AG09319 (cell line): ENCODE measurements at places on chromosomes 12 and 14.

GRCh38 chr12:116600959-116601918 lies 42.1 kb downstream of the MAP1LC3B2 start:
- no peak for DNase-seq

DNA sequence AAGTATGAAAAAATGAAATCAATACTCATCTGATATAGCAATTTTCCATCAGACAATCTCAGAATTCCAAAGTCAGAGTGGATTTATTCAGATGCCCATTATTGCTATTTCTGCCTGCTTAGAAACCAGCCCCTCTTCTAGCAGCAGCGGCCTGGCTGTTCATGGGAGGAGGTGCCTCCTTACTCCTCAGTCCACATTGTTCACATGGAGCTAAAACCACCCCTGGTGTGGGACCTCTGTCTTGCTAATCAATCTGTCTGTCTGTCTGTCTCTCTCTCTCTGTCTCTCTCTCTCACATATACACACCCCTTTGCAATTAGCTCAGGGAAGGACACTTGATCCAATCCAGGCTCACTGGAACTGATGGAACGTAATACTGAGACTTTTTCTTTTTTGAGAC lies 176.1 kb downstream of the APAF1 start:
- no peak for DNase-seq

- DNase-seq = no peak
Measured at GRCh38 chr12:106113042-106113441, 25.7 kb downstream of the NUAK1 start.

- DNase-seq = no peak
Measured at GRCh38 chr12:122888232-122888752, 7.6 kb downstream of the VPS37B start.

DNA sequence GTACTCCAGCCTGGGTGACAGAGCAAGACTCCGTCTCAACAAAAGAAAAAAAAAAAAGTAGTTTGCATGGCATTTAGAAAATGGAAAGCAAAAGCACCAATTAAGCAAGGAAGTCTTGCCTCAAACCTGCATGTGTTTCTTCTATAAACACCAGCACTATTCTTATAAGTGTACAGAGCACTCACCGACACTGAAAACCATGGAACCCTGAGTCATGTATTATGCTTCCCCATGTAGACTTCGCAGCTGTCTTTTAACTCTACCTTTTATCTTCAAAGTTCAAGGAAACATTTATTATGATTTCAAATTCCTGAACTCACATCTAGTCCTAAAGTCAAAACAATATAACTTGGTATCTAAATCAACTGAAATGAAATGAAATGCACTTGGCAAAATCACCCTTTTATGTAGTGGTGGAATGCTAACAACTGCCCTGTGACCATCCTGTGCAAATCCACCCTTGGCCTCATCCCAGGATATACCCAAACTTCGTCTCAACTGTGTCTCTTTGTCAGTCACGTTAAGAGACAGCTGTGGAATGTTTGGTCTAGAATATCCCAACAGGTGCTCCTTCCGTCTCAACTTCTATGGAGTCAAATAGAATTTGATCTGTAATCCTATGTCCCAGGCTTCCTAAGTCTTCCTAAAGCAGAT lies 4.8 kb downstream of the BCAT1 start:
- DNase-seq = no peak

DNA sequence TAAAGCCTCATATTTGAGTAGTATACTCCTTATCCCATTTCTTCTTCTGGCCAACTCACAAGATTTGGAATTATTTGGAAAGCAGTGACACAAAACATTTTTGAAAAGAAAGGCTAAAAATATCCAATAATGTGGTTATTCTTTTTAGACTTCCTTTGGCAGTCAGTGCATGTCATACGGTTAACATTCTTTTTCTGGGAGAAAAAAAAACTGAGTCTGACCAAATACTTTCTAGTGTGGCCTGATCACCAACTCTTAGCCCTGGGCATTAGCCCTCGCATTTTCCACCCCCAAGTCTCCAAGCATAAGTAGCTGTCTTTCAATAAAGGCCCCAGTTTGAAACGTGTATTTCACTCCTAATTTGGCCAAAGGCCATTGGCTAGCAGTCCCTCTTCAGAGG lies 5.9 kb downstream of the RASSF3 start:
- DNase-seq = no peak

DNA sequence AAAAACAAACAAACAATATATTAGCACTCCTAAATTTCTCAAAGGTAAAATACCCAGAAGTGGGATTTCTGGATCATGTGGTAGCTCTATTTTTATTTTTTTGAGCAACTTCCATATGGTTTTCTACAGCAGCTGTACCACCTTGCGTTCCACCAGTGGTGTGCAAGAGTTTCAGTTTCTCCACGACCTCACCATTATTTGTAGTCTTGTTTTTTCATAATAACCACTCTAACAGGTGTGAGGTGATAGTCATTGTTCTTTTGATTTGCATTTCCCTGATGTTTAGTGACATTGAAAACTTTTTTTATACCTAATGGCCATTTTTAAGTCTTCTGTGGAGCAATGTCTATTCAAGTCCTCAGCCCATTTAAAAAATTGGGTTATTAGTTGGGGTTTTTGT lies 127.3 kb upstream of the SLC38A2 start:
- no peak for DNase-seq

DNA sequence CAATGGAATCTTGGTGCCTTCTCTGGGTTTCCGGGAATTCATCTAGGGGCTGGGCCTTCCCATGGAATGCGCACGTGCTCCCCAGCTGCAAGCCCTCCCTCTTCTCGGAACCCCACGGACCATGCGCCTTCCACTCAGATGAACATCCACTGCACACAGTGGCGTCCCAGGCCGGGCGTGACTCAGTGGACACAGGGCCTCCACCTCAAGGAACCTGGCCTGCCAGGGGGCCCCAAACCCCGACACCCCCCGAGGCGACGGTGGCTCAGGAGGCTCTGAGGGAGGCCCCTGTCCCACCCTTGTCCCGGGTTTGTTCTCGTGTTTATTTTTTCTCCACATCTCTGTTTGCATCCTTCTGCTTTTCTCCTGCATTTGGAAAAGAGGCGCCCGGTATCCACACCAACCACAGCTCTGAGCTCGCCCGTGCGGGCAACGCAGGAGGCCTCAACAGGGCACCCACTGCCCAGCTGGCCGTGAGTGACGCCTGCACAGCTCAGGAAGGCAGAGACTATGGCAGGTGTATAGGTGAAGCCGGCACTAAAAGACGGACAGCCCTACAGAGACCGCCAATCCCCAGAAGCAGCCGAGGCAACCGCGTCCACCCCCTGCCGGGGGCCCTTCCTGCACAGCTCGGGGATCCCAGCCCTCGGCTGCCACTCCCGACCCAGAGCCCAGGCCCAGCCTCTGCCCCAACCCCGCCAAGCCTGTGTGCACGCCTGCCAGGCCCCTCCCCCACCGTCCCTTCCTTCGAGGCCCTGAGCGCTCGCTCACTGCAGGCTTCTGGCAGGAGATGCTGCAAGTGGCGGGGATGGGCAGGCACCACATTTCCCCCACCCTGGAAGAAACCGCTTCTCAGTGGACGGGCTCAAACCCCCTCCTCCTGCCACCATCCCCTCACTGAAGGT lies 23.8 kb upstream of the GALNT9 start:
- DNase-seq = no peak

GRCh38 chr12:4191642-4192041 lies 81.9 kb upstream of the CCND2 start:
- DNase-seq = no peak

GRCh38 chr12:132170637-132171292 lies 26.5 kb downstream of the NOC4L start:
- DNase-seq = no peak

DNA sequence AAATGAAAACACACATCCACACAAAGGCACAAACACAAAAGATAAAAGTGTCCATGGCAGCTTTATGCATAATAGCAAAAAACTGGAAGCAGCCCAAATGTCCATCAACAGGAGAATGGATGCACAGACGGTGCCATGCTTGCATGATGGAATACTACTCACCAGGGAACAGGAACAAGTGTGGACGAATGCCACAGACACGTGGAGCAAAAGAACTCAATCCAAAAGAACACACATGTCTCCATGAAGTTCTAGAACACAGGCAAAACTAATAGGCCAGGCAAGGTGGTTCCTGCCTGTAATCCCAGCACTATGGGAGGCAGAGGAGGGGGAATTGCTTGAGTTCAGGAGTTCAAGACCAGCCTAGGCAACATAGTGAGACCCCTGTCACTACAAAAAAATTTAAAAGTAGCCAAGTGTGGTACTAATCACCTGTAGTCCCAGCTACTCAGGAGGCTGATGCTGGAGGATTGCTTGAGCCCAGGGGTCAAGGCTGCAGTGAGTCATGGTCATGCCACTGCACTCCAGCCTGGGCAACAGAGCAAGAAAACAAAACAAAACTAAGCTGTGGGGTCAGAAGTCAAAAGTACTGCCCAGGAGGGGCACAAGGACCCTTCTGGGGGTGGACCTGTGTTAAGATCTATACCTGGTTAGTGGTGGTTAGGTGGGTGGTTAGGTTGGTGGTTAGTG lies 7.3 kb upstream of the TMEM119 start:
- no peak for DNase-seq

- no peak for DNase-seq
Measured at GRCh38 chr14:100776681-100777365, 49.1 kb upstream of the MEG3 start.

DNA sequence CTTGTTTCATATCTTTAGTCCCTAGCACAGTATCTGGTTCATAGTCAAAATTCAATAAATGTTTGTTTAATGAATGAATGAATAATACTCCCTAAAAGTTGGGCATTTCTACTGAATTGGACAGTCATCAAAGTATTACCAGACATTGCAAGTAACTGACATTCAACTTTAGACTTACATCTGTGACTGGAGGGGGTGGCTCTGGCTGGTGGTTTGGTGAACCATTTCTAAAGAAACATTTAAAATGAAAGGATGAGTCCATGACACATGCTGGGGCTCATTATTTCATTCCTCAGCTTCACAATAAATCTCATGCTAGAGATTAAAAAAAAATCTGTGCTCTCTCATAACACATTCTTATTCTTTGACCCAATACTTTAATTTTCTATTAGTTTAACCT lies 20.6 kb upstream of the CSRNP2 start:
- DNase-seq = no peak

- no peak for DNase-seq
Measured at GRCh38 chr14:22070119-22070982, 396.7 kb upstream of the OR4E1 start.

DNA sequence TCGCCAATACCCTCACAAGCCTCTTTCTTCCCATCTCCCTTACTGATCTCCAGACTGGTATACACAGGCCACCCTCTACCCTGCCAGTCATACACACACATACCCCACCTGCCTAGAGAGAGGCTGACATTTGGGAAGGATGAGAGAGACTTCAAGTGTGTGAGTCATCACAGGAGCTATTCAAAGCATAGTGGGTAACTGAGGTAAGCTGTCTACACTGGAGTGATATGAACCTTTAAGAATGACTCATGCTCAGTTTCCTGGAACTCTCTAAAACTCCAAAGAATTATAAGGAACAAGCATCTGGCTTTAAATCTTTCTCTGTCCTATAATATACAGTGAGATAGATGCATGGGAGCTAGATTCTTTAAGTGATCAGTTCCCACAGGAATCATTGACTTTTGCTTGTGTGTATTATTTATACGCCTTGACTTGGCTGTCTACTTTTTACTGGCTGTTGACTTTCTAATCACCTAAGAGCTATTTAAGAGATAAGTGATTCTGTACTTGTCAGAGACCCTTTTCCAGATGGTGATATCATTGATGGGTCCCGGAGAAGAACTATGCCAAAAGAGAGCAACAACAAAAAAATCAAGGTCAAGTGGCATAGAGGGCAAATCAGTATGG lies 5.8 kb downstream of the IGF1 start:
- no peak for DNase-seq

DNA sequence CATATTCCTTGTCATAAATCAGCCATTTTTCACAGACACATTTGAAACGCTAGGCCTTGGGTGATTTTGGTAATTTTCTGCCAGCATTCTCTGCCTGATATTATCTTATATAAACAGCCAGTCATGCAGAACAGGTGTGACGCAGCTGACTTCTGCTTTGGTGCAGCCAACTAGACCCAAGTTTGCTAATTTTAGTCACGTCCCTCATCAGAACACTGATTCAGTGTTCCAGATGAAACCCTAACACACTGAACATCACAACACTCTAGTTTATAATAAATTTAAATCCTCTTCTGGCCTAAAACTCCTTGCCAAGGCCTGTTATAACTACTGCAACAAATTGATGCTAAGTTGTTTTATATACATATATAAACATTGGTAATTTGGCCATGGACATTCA lies 386.1 kb downstream of the SEC23A start:
- no peak for DNase-seq

DNA sequence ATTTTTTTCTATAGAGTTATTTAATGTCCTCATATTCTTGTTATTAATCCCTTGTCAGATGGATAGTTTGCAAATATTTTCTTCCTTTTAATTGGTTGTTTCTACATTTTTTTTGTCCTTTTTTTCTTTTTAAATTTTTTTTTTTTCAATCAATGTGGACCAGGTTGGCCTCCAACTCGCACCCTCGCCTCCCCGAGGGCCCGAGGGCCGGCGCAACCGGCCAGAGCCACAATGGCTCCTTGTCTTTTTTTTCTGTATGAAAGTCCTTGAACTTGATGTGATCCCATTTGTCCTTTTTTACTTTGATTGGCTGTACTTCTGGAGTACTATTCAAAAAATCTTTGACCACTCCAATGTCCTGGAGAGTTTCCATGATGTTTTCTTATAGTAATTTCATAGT lies 17.7 kb upstream of the SLCO1B1 start:
- DNase-seq = no peak

DNA sequence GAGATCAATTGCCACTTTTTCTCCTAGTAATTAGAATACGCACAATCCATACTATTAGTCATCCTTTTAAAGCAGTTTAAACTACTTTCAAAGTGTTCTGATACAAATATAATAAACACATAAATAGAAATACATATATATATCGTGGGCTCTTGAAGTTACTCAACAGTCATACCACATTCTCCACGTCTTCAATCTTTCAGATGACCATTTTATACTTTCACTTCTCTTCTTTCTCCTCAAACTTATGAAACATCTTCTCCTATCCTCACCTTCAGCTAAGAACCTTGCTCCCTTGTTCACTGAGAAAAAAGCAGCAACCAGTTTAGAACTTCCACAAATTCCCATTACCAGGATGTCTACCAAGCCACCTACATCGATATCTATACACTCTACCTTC lies 19.2 kb downstream of the CEP290 start:
- DNase-seq = no peak

DNA sequence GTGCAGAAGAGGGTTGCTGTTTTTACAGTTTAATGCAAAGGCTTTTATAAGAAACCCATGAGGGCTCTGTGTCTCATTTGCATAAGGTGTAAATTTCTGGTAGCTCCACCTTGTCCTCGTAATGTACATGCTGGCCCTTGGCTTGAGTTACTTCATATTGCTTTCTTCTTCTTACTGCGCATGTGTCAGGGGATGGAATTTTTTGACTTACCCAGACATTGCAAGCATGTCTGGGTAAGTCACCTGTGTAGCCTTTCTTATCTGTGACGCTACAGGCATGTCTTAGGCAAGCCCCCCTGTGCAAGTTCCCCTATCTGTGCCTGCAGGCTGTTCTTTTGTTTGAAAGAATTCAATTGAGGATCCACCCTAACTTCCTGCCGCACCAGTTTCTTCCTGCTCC lies 274.2 kb downstream of the ETNK1 start:
- DNase-seq = no peak

GRCh38 chr12:70043490-70044138 lies 199.6 kb upstream of the CNOT2 start:
- DNase-seq = no peak

- DNase-seq = no peak
Measured at GRCh38 chr12:47079981-47080724, 394 bp upstream of the AMIGO2 start.
